Cardiac septum (tissue), 1 donor: ENCODE measurements at places on chromosomes 6 and 20. TPM values are rescaled to one million over a fixed set of nuclear protein-coding genes. Genes with fewer than 3 reads are reported as not detected.

DNA sequence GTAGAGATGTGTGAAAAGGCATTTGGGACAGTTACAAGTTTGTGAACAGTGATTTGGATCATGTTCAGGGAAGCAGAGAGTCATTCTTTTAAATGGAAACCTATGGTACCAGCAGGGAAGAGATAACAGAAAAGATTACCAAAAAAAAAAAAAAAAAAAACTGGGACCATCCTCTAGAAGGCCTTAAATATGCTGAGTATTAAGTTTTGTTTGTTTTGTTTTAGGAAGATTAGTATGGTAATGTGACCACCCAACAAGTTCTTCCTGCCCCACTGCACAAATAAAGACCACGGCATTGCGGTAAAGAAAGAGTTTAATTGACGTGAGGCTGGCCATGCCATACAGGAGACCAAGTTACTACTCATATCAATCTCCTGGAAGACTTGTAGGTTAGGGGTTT, 946.2 kb downstream of the KIF16B start:
- DNase-seq = no peak

- no peak for DNase-seq
These were observed 147.6 kb downstream of the DTNBP1 start for GRCh38 chr6:15515226-15515625.

GRCh38 chr6:79170959-79171358, 63.5 kb downstream of the HMGN3 start:
- DNase-seq = no peak

WFDC12 gene
- not detected for total RNA-seq

- DNase-seq = no peak
These were observed 64.8 kb downstream of the FYN start for GRCh38 chr6:111808493-111808892.

CLPSL1 gene
- total RNA-seq = not detected

DNA sequence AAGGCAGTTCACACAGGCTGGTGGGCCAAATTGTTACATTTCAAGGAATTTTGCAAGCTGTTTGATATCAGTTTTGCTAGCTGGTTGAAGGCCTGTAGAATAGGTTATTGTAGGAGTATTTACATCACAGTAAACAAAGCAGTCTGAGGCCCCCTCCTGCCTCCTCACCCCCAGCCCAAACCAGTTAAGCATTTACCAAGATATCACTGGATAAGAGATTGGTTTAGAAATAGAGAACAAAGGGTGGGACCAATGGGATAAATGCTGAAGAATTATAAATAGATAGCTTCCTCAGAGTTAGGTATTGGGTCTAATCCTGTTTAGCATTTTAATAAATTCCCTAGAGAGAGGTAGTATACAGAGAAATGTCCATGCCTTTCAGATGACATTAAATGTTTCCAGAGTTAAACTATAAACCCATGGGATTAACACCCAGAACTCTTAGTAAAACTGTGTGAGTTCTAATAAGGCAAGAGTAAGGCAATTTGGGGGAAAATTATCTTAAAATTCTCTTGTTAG, 2.3 kb upstream of the PHACTR2 start:
- no peak for DNase-seq

HTR1E gene
- not detected for total RNA-seq
